Central memory CD8-positive, alpha-beta T cell (primary cell): ENCODE measurements at places on chromosomes 7 and 10.
A peak's percentile ranks its signal among the peaks of the same experiment; 100 is the strongest.

DNA sequence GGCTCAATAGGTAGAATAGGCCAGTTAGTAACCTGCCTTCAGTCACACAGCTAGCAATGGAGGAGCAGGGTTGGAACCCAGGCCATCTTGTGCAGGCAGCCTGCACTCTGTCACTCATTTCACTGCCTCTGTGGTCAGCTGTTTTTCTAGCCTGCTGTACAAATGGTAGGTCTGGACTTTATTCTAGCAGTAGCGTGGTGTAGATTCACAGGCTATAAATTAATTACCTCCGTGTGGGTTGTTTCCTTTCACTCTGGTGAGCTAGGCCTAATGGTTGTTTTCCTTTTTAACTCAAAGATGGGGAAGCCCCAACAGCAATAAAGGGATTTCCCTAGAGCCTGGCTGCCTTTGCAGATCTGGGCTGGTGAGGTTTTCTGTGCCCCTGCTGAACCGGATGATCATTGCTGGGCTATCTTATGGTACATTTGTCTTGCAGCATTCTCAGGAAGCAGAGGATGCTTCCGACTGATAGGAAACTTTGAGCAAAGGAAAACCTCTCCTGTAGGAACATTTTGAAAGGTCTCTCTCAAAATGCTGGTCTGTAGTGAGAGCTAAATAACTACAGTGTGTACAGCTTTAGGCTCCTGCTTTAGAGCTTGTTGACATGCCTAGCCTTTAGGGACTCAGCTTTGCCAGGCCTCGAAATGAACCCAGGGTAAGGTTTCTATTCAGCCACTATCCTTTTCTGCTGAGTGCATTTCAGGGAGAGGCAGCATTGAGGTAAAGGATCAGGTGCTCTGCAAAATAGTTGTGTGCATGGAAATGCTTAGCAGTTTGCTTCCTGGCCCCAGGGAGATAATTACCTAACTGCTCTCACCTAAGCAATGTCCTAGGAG, 157.4 kb downstream of the ST7 start:
- DNase-seq, result no peak

- DNase-seq, result no peak
Measured at GRCh38 chr10:91520661-91521060, 110.5 kb downstream of the HECTD2 start.

DNA sequence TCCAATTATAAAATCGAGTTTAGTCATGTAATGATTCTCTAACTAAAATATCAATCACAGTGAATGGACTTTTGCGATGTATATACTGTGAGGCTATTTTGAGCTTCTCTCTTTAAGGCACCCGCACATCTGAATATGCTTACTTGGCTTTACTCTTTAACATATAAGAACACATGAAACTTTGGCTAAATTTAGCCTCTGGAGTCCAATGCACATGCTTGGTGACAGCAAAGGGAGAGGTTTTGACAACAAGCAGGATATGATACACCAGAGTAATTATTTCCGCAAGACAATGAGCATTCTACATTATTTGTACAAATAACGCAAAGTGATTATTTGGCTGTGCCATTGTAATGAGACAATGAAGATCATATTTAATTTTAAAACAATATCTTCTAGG, 72.4 kb downstream of the ARID5B start:
- DNase-seq, result no peak

DNA sequence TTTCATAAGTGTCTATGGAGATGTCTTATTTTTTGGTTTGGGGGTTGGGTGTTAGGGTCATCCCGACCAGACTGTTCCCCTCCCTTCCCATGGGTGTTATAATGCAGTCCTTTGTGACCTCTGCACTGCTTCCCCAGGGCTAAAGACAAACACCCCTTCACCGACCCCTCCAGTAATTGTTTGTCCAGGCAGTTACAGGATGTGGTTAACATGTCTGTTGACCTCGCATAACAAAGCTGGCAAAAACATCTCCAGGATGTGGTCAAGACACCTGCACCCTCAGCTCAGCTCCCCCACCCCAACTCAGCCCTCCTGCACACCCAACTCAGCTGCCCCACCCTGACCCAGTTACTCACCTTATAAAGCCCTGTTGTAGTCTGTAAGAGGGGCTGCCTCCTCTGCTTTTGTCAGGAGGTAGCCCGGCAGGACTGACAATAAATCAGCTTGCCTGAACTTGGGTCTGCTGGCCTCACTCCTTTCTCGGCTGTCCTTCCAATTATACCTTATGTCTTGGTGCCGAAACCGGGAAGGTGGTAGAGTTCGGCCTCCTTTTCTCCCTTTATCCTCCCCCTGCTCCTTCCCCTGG, 102.2 kb downstream of the ZNF92 start:
- DNase-seq, result peak; percentile 24

DNA sequence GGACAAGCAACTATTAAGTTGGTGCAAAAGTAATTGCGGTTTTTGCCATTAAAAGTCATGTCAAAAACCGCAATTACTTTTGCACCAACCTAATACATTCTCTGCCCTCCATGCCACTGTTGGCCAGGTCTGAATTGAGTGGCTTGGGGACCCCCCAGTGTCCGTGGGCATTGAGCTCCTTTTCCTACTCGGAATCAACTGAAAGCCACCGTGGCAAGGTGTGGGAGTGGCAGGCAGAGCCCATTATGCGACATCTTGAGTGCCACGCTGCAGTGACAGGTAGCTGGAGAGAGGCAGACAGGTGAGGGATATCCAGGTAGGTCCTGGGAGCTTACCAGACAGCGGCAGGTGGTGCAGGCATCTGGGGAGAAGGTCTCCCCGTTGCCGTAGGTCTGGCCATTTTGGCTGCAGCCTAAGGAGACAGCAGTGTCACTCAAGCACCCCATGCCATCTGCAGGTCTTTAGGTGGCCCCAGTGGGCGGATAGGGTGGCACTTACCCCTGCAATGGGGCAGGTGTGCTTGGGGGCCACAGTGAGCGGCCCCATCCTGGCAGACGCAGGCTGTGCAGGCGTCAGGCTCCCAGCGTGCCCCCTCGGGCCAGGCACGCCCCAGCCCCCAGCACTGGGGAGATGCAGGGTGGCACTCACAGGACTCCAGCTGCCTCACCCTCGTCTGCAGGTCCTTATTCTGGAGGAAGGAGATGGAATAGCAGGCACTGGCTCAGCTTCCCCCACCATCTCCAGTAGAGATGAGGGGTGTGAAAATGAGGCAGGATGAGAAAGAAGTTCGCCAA, 3.5 kb downstream of the KCP start:
- DNase-seq, result no peak

DNA sequence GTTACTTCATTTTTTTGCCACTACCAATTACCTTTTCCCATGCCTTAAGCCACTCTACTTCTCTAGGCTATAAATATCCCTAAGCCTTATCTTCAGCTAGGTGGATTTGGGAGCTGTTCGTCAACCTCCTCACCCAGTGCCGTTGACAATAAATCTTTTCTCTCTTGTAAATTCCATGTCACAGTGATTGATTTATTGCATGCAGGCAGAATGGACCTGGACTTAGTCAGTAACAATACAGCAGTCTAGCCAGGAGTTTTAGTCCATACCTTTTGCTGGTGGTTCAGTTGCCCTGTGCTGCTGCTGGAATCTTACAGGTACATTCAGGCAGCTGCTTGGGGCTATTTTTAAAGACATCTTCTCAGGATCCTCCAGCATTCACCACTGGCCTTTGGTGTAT, 350.5 kb upstream of the NRG3 start:
- no peak for DNase-seq

- no peak for DNase-seq
Measured at GRCh38 chr7:72286519-72286918, 125.6 kb downstream of the CALN1 start.

GRCh38 chr7:36037121-36037662, 115.9 kb upstream of the EEPD1 start:
- DNase-seq, result no peak

DNA sequence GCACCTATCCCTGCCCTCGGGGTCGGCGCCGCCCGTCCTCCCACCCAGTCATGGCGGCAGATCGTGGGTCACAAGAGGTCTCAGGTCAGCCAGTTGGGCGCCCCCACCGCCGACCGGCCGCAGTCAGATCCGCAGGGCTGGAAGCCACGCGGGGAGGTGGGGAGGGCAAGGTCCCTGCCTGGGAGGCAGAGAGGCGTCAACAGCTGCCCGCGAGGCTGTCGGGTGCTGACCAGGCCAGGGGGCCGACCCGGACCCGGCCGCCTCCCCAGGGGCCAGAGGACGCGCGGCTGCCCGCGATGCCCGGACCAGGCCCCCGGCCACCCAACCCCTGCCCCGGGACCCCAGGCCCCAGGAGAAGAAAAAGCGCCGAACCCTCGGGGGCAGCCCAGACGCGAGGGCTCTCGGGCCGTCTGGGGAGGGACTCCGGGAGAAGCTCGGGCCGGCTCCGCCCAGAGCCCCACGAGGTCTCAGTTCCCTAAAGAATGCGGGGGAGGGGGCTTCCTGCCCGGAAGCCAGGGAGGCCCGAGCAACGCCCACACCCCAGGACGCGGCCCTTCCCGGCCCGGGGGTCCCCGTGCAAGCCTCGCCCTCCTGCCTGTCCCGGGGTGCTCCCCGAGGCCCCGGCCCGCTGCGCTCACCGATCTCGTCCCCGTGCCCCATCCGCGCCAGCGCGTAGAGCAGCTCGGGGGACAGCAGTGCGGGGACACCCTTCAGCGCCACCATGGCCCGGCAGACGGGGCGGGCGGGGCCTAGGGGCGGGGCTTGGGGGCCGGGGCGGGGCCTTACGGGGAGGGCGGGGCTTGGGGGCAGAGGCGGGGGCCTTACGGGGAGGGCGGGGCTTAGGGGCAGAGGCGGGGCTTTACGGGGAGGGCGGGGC, at the start of gene FUOM:
Gene FUOM (minus strand): TSS at position 735 of the 877 bp plus-strand sequence. CDS start 12 bp downstream, at position 723.
- DNase-seq, result peak; percentile 46

GRCh38 chr7:142469696-142470543, 212.1 kb upstream of the PRSS58 start:
- no peak for DNase-seq

DNA sequence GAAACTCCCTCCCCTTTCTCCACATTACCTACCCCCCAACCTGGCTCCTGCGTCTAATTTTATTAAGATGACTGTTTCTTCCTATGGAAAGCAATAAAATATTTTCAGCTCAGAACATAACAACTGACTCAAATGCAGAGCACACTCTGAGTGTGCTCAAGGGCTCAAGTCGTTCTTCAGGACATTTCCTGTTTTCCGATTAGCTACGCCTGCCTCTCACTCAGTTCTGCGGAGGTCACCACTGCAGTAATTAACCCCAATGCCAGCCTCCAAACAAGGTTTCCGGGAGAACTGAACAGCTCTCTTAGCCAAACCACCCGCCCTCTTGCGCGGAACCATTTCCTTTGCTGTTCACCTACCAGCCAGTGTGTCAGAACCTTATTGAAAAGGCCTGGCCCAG, 19.3 kb downstream of the MYOF start:
- DNase-seq, result no peak
